ELR (cell line): ENCODE measurements at places on chromosomes 7 and 10.

DNA sequence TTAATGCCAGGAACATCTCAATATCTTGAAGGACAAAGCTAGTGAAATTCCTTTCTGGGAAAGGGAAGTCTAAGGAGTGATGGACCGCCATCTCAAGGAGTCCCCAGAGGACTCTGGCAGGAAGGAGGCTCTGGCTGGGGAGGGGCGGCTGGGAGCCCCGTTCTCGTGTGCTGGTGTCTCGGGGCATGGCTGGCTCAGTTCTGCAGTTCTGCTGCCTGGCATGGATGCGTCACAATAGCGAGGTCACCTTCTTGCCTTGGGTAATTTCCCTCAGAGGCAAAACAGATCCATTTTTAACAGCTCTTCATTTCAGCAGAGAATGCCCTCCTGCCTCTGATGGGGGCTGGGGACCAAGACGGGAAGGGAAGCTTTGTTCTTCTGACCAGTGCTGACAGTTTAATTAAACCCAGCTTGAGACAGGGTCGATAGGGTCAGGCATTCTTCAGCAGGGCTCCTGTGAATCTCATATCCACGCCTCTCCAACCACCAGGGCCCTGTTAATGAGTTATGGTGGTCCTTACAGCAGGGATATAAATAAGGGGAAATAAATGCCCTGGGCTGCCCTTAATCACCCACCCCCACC is 35.7 kb downstream of the SLIT1 start:
- DNase-seq = no peak

DNA sequence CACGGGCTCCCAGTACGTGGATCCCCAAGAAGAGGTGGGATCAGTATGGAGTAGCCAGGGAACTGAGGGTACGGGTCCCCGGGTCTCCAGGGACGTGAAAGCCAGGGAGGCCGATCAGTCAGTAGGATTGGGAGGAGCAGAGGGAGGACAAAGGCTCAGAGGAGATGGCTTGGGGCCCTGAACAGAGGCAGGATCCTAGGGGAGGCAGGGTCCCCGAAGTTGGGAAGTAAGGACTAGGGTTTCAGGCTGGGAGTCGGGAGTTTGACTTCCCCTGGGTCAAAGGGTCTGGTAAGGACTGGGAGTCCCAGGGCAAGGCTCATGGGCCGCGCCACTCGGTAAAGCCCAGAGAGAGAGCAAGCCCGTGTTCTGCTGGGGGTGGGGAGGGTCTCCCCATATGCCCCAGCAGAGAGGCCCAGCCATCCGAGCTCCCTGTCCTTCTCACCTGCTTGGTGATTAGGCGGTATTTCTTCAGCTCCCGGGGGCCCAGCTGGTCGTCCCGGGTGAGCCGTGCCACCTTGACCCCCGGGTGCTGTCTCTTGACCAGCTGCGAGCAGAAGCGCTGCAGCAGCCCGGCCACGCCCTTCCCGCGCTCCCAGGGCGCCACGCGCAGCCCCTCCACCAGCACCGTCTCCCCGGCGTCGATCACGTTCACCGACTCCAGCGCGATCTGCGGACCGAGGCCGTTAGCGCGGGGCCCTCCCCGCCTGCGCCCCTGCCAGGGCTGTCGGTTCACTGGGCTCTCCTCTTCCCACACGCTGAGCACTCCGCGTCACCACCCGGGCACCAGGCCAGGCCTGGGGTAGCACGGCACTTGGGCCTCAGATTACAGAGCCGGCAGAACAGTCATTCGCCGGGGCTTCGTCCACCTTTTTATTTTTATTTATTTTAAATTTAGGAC is 7.0 kb downstream of the NAT16 start:
- DNase-seq = peak; percentile 85

GRCh38 chr7:80821771-80822319 is 97.0 kb downstream of the SEMA3C start:
- DNase-seq = no peak

- DNase-seq = no peak
These were observed 17.8 kb downstream of the SMO start for GRCh38 chr7:129205987-129206785.

DNA sequence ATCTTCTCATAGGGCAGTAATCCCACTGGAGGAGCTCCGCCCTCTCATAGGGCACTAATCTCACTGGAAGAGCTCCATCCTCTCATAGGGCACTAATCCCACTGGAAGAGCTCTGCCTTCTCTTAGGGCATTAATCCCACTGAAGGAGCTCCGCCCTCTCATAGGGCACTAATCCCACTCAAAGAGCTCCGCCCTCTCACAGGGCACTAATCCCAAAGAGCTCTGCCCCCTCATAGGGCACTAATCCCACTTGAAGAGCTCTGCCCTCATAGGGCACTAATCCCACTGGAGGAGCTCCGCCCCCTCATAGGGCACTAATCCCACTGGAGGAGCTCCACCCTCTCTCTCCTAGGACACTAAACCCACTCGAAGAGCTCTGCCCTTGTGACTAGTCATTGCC is 3.4 kb upstream of the FUOM start:
- no peak for DNase-seq

DNA sequence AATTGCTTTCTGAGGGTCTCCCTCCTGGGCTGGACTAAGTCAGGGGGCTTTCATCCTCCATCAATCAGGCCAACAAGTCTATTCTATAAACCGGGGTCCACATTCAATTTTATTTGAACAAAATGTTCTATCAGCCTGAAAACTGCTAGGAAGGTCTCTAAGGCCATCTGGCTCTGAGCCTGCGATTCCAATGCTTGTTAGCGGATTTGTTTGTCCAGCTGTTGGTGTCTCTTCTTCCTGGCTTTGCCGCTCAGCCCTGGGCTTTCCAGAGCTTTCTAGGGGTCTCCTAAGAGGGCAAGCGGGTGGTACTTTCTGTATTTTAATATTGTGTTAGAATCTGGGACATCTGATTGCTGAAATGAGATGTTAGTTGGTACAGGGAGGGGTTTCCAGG is 136.7 kb downstream of the VIPR2 start:
- no peak for DNase-seq

DNA sequence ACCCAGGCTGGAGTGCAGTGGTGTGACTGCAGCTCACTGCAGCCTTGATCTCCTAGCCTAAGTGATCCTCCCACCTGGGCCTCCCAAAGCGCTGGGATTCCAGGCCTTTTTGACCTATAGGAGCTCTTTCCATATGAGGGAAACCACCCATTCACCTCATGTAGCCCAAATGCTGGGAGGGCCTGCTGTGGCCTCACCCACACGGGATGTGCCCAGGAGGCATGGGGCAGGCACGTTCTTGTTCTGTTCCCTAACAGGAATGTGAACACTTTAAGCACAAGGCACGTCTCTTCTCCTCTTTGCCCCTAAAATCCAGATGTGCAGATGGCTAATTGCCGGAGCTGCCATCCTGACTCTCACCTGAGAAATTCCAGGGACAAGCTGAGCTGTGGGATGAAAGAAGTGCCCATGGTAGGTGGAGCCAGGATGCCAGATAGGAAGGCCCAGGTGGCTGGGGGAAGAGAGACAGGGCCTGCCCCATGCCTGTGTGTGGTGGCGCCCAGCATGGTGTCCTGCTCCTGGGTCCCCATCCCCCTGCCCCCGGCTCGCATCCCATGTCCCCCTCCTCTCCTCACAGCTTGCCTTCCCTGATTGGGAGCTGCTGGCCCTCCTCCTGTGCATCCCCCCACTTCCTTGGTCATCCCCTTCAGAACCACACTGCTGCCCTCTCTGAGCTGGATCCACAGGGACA is 17.3 kb downstream of the CAMK2B start:
- DNase-seq = no peak

GRCh38 chr7:28064437-28064836 is 116.2 kb downstream of the JAZF1 start:
- no peak for DNase-seq

GRCh38 chr10:120586471-120586872 is 129.4 kb downstream of the PLPP4 start:
- peak; percentile 35 for DNase-seq

GRCh38 chr10:124827474-124827873 is 25.9 kb downstream of the ABRAXAS2 start:
- peak; percentile 51 for DNase-seq

GRCh38 chr10:36254199-36254598 is 612.1 kb upstream of the FZD8 start:
- DNase-seq = peak; percentile 15

- no peak for DNase-seq
These were observed 168.9 kb downstream of the KCND2 start for GRCh38 chr7:120441850-120442249.

- no peak for DNase-seq
These were observed 18.4 kb downstream of the CTBP2 start for GRCh38 chr10:125141860-125142484.

DNA sequence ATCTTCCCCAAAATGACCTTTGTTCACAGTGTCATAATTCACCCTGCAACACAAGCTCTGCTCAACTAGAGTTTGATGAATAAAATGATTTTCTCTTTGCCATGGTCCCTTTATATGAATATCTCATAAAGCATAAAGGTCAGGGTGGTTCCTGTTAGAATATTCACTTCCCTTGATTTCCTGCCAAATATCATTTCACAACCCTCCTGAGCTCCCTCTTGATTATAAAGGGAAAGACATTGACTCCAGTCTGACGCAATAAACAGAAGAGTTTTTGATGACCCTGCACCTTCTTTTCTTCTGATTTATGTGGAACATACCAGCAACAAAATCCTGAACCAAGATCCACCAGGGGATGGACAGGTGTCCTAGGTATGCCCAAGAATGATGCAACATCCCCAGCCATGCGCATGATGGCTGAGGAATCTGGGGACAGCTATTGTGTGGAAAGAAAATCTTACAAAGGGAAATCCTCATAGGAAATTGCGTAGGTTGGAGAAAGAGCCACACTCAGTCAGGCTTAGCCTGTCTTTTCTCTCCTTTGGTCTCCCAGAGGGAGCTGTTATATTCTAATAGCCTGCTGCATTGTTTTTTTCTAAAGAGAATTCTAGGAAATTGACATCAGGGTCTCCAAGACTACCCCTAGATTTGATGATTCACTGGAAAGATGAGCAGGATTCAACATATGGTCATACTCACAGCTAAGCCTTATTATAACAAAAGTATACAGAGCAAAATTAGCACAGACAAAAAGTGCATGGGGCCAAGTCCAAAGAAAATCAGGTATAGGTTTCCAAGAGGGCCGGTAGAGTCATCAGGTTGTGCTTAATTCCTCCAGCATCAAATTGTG is 18.8 kb downstream of the IFIT3 start:
- DNase-seq = peak; percentile 49

DNA sequence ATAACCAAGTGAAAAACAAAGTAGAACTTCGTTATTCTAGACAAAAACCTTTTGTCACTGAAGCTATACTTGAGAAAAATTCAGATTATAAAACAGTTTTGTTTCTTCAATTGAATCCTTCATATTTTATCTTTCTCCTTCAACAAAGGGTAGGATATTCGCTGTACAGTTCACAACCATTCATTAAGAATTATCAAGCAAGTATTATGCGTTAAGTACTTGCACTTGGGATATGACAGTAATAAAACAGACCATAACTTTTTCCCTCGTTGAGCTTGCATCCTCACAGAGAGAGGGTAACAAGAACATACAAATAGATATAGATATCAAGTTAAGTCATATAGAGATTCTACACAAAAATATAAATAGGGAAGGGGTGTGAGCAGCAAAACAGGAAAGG is 61.2 kb upstream of the MEOX2 start:
- DNase-seq = no peak

DNA sequence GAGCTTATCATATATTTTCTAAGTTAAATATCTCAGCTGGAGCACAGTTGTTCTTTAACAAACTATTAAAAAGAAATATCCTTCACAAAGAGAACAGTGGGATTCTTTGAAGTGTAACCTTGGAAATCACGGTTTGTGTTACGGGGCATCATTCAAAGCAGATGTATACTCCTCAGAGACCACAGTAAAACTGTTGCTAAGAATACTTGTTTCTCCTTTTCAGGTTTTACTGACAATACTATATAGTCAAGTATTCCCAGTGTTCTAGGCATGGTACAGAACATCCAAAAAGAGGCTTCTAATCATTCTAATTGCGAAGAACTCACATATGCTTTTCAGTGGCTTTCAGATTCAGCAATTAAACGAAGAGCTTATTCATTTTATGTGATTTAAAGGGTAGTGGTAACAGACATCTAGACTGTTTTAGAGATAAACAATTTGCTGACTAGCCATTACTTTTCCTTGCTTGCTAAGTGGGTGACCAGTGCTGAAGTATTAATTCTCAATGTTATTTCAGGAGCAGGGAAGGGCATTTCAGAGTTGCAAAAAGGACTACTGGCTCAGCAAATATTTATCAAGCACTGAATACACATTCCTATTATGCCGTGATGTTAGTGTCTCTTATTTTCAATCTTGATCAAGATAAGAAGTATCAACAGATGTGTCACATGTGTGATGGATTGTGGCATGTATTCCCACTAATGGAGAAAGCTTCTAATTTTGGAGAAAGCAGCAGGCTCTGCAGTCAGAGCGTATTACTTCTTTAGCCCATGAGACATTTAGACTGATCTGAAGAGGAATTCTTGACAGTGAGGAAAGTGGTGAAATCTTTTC is 236.8 kb downstream of the RNLS start:
- no peak for DNase-seq

DNA sequence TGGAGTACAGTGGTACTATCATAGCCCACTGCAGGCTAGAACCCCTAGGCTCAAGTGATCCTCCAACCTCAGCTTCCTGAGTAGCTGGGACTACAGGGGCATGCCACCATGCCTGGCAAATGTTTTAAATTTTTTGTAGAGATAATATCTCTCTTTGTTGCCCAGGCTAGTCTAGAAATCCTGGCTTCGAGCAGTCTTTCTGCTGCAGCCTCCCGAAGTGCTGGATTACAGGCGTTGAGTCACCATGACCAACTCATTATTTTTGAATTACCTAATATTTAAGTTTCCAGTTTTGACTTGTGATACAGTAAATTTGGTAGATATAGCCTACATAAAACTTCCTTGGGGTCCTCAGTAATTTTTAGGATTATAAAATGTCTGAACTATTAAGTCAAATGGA is 74.1 kb downstream of the RUNDC3B start:
- peak; percentile 41 for DNase-seq

DNA sequence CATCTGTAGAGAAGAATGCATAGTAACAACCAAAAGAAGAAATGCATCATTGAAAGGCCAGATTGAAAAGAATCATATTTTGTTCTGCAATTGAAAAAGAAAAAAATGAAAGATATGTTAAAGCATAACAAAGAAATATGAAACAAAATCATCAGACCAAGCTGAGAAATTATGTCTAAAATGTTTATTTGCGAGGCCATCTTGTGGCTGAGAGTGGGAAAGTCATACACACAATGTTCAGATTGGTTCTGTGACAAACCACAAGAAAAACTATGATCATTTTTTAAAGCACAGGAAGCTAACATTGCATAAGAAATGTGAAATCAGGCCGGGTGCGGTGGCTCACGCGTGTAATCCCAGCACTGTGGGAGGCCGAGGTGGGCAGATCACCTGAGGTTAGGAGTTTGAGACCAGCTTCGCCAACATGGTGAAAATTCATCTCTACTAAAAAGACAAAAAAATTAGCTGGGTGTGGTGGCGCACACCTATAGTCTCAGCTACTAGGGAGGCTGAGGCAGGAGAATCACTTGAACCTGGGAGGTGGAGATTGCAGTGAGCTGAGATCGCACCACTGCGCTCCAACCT is 36.6 kb downstream of the ABCB5 start:
- DNase-seq = peak; percentile 1

GRCh38 chr7:100220586-100221230 is 959 bp downstream of the PVRIG start:
- no peak for DNase-seq
